CD4-positive, alpha-beta memory T cell (primary cell): ENCODE measurements at places on chromosomes 11 and 22. TPM values are rescaled to one million over a fixed set of nuclear protein-coding genes. Genes with fewer than 3 reads are reported as not detected.

DBX1 gene
- total RNA-seq: not detected

TNNT3 gene
- 9.3 TPM for total RNA-seq

ARHGEF17 gene
- 0.23 TPM for total RNA-seq

SLC43A1 gene
- total RNA-seq: 21.7 TPM

SYT12 gene
- not detected for total RNA-seq

CHADL gene
- total RNA-seq: 0.67 TPM

SPA17 gene
- total RNA-seq: 0.81 TPM

ACAT1 gene
- total RNA-seq: 19.3 TPM

PANX2 gene
- not detected for total RNA-seq

MCAT gene
- total RNA-seq: 7.9 TPM

CREB3L1 gene
- not detected for total RNA-seq

PLEKHB1 gene
- total RNA-seq: 53.8 TPM

DDI1 gene
- not detected for total RNA-seq

CYB5R2 gene
- not detected for total RNA-seq

OR9Q1 gene
- total RNA-seq: not detected

PRR33 gene
- total RNA-seq: not detected

CCDC179 gene
- total RNA-seq: not detected

GRAMD1B gene
- total RNA-seq: 26.0 TPM

GSTP1 gene
- total RNA-seq: 143 TPM

GGT5 gene
- not detected for total RNA-seq

CCDC87 gene
- not detected for total RNA-seq

MFRP gene
- not detected for total RNA-seq

RNASEH2C gene
- 69.7 TPM for total RNA-seq

B4GALNT4 gene
- total RNA-seq: 2.4 TPM

CLCF1 gene
- total RNA-seq: 6.4 TPM

PKP3 gene
- total RNA-seq: not detected

NXPE1 gene
- not detected for total RNA-seq

OR5A1 gene
- not detected for total RNA-seq

DGAT2 gene
- total RNA-seq: 0.35 TPM

KCNQ1 gene
- 21.4 TPM for total RNA-seq
